ENCODE measurements at places on chromosomes 1 and 21. TPM values are rescaled to one million over a fixed set of nuclear protein-coding genes. Genes with fewer than 3 reads are reported as not detected.
A peak's percentile ranks its signal among the peaks of the same experiment; 100 is the strongest.

- H3K36me3 ChIP-seq, result no peaks in the 10 kb centered on the region
- no peaks in the 10 kb centered on the region for H3K4me1 ChIP-seq
- no peak for DNase-seq
- no peak overlapping the region for H3K27ac ChIP-seq
Measured at GRCh38 chr1:15167386-15167785, 13.8 kb downstream of the TMEM51 start.

The C1QTNF12 gene
- 1.1 TPM for total RNA-seq

GRCh38 chr1:41803656-41804055 is 115.1 kb downstream of the HIVEP3 start:
- H3K36me3 ChIP-seq, result no peaks in the 10 kb centered on the region
- no peak for DNase-seq
- H3K27ac ChIP-seq, result peak overlapping the region; percentile 12
- H3K4me3 ChIP-seq, result peak overlapping the region; percentile 19
- peaks cover 89% of the 10 kb centered on the region for H3K4me1 ChIP-seq

DNA sequence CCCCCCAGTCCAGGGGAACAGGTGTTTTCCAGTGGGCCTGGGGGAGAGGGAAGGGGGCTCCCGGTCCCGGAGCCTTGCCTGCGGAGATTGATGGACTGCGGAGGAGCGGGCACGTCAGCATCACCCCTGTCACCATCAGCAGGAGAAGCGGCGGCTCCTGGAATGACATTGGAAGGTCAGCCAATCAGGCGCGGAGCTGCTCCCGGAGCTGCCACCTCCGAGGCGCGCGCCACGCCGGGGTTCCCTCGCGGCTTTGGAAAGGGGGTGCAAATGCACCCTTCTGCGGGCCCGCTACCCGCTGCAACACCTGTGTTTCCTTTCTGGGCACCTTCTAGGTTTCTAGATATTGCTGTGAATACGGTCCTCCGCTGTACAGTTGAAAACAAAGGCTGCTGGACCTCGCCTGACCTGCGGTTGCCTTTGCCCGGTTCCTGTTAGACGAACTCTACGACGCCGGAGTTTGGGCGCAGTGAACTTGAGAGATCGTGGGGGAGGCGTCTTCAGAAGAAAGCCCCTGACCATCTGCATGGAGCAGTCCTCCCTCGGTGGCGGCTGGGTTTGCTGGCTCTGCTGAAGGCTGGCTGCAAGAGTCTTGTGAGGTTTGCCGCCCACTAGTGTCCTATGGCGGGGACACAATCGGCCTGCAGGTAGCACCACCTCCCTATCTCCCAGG is 5.3 kb downstream of the DSCAM start:
- H3K4me3 ChIP-seq, result no peak overlapping the region
- H3K4me1 ChIP-seq, result no peaks in the 10 kb centered on the region
- no peaks in the 10 kb centered on the region for H3K36me3 ChIP-seq
- no peak for DNase-seq
- no peaks in the 10 kb centered on the region for H3K27me3 ChIP-seq

DNA sequence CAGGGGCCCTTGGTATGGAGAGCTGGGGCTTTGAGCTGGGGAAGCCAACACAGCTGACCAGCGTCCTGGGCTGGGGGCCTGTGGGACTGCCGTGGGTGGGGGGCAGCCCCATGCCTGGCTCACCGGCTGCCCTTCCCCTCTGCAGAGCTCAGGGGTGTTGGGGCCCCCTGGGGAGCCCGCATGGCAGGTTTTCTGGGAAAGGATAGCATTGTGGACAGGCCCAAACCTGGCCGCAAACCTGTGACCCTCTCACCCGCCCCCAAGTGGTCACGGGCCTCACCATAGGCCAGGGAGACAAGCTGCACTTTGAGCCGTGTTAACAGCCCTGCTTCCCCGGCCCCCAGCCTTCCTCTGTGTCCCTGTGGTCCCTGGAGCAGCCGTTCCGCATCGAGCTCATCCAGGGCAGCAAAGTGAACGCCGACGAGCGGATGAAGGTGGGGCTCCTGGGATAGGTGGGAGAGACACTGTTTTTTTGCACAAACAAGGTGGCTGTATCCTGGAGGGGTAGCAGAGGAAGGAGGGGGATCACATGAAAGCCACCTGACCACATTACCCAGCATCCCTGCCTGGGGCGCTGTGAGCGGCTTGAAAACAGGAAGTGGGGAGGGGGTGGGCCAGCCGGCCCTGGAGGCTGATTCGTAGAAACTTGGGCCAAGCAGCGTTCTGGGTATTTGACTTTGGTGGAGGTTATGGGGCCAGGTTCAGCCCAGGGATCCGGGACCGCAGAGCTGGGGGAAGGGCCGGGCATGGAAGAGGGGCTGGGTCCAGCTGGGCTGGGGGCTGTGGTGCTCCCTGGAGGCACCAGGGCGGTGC is 65.9 kb downstream of the PIK3CD start:
- peak overlapping the region; percentile 81 for H3K27ac ChIP-seq
- DNase-seq, result peak; percentile 95
- H3K4me3 ChIP-seq, result peak overlapping the region; percentile 89
- peaks cover 92% of the 10 kb centered on the region for H3K4me1 ChIP-seq
- H3K27me3 ChIP-seq, result no peaks in the 10 kb centered on the region
- peaks cover 41% of the 10 kb centered on the region for H3K36me3 ChIP-seq

DNA sequence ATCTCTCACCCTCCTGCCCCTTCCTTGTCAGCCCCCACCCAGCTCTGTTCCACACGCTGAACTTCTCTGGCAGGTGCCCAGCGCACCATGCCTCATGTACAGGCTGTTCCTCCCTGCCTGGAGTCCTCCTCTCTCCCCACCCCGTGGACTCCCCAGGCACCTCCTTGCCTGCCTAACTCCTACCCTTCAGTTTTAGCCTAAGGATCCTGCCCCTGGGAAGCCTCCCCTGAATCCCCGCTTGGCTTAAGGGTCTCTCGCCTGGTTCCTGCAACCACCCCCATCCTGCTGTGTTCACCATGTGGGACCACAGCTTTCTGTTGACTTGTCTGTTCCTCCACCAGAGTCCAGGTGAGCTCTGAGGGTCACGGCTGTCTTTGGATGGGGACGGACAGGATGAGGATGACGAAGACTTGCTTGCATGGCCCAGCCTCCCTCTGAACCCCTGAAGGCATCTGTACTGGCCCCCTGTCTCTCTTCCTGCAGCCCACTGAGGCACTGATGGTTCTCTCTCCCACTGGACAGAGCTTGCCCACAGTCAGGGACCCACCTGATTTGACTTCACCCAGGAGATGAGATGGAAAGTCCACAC is 153.2 kb upstream of the C1orf174 start:
- DNase-seq, result no peak
- no peaks in the 10 kb centered on the region for H3K4me1 ChIP-seq
- H3K36me3 ChIP-seq, result no peaks in the 10 kb centered on the region
- H3K27ac ChIP-seq, result no peak overlapping the region
- H3K27me3 ChIP-seq, result no peaks in the 10 kb centered on the region

GRCh38 chr1:154445040-154445472 is 39.9 kb downstream of the IL6R start:
- DNase-seq, result no peak
- peaks cover 56% of the 10 kb centered on the region for H3K4me1 ChIP-seq
- no peak overlapping the region for H3K4me3 ChIP-seq
- H3K36me3 ChIP-seq, result peaks cover 10% of the 10 kb centered on the region
- no peaks in the 10 kb centered on the region for H3K27me3 ChIP-seq

DNA sequence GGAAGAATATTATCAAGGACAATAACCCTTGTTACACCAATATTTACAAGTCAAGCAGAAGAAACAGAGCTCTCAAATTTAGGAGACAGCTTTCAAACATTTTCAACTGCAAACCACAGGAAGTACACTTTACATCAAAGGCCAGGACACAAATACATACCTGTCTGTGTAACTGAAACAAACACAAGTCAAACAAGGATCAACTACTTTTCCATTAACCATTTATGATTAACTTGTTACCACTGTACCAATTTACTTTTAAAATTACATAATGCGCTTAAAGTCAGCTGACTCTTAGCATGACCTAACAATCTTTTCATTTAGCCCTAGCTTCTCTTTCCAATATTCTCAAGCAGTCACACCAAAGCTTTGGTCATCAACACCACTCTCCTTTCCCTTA is 43.5 kb downstream of the TRIM33 start:
- no peak for DNase-seq
- H3K27me3 ChIP-seq, result no peaks in the 10 kb centered on the region
- H3K36me3 ChIP-seq, result no peaks in the 10 kb centered on the region

GRCh38 chr21:36473203-36473602 is 6.7 kb downstream of the CLDN14 start:
- H3K36me3 ChIP-seq, result no peaks in the 10 kb centered on the region
- no peak for DNase-seq
- H3K4me1 ChIP-seq, result no peaks in the 10 kb centered on the region
- H3K27ac ChIP-seq, result no peak overlapping the region
- H3K4me3 ChIP-seq, result no peak overlapping the region

The IL10RB gene
- 23.4 TPM for total RNA-seq

DNA sequence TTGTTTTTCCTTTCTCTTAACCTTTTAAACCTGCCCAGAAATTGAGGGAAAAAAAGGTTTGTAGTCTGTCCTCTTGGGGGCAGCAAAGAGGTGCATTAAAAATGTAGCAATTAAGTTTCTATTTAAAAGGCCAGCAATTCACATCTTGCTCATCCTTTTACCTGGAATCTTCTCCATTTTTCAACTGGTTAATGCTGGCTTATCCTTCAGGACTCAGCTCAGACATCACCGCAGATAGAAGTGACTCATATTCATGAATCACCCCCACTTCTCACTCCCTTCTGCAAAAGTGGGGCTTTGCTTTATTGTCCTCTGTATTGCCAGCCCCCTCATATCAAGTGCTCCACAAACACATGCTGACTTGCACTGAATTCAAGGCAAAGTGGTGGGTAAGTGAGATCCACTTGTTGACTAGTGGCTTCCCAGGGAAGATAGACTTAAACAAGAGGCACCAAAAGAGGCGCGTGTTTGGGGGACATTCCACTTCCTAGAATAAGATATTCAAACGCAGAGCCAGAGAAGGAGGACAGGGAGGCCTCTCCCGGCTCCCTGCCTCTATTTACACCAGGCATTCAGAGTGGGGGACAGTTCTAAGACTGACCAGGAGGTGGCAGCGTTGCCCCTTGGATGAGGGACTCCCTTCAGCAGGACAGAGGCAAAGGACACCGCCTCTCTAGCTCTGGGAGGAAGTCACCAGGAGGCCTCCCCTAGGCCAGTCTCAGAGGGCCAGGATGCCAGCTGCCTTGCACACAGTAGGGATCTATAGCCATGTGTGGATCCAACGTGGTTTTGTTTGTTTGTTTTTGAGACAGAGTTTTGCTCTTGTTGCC is 23.2 kb upstream of the ZNF648 start:
- no peaks in the 10 kb centered on the region for H3K27me3 ChIP-seq
- H3K4me3 ChIP-seq, result no peak overlapping the region
- H3K36me3 ChIP-seq, result no peaks in the 10 kb centered on the region
- H3K27ac ChIP-seq, result no peak overlapping the region

DNA sequence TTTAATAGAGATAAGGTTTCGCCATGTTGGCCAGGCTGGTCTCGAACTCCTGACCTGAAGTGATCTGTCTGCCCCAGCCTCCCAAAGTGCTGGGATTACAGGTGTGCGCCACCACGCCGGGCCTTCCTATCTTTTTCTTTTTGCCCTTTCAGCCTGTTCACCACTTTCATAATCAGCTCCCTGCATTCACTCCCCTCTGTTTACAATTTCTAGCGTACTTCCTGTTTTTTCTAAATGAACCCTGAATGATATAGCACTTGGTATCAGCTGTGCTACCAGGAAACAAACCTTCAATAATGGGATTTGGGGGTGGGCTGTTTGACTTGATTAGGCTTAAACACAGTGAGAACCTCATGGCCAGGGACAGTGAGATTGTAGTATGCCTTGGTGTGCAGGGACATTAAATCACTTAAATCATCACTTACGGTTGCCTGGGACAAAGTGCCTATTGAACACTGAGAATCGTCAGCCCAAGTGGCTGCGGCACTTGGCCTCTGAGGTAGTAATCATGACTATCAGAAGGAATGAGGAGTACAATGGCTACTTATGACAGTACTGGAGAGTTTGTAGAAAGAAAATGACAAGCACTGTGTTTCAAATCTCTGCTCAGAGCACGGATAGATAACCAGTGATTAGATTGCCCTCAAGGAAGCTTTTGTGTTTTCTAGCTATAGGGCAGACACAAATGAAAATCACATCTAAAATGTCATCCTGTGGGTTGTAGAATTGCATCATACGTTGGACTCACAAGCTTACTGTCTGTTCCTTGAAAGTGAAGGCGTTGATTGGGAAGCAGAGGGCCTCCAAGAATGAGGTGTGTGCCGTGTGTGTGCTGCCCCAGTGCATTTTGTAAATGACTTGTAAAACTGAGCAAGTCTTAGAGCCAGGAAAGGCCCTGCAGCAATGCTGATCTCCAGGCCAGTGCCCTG is 661.8 kb downstream of the MATN1 start:
- no peaks in the 10 kb centered on the region for H3K36me3 ChIP-seq
- no peak for DNase-seq
- H3K27me3 ChIP-seq, result no peaks in the 10 kb centered on the region
- H3K4me1 ChIP-seq, result no peaks in the 10 kb centered on the region
- H3K27ac ChIP-seq, result no peak overlapping the region
- no peak overlapping the region for H3K4me3 ChIP-seq

DNA sequence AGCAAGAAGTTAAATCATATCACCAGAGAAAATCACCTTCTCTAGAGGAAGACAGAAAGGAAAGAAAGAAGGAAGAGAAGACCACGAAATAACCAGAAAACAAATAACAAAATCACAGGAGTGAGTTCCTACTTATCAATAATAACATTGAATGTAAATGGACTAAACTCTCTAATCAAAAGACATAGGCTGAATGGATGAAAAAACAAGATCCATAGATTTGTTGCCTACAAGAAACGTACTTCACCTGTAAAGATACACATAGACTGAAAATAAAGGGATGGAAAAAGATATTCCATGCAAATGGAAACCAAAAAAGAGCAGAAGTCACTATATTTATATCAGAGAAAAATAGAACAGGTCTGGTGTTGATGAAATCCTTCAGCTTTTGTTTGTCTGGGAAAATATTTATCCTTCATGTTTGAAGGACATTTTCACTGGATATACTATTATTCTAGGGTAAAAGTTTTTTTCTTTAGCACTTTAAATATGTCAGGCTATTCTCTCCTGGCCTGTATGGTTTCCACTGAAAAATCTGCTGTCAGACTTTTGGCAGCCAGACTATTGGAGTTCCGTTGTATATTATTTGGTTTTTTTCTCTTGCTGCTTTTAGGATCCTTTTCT is 202.5 kb upstream of the DUSP10 start:
- DNase-seq, result no peak
- H3K27me3 ChIP-seq, result no peaks in the 10 kb centered on the region
- no peak overlapping the region for H3K27ac ChIP-seq
- no peaks in the 10 kb centered on the region for H3K36me3 ChIP-seq

DNA sequence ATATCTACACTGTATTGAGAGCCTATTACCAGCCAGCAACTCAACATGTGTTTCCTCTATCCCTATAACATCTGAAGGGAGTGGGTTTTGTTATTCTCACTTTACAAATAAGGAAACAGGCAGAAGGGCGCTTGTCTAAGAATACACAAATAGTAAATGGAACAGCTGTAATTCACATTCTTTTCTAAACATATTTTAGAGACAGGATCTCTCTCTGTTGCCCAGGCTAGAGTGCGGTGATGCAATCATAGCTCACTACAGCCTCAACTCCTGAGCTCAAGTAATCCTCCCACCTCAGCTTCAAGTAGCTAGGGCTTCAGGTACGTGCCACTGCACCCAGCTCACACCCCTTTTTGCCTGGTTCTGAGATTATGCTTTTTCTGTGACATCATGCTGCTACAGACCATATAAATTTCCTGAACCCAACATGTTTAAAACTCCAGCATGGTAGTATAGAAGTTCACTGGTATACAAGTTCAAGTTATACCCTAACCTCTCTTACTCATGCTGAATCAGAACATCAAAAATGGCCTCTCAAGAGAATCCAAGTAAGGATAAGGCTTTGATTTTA is 8.6 kb upstream of the TACSTD2 start:
- no peaks in the 10 kb centered on the region for H3K4me1 ChIP-seq
- no peak overlapping the region for H3K27ac ChIP-seq
- H3K4me3 ChIP-seq, result no peak overlapping the region
- H3K36me3 ChIP-seq, result no peaks in the 10 kb centered on the region

All from CD8-positive, alpha-beta memory T cell (primary cell).